ENCODE measurements at places on chromosomes 7 and 10. TPM values are rescaled to one million over a fixed set of nuclear protein-coding genes. Genes with fewer than 3 reads are reported as not detected.
A peak's percentile ranks its signal among the peaks of the same experiment; 100 is the strongest.

DNA sequence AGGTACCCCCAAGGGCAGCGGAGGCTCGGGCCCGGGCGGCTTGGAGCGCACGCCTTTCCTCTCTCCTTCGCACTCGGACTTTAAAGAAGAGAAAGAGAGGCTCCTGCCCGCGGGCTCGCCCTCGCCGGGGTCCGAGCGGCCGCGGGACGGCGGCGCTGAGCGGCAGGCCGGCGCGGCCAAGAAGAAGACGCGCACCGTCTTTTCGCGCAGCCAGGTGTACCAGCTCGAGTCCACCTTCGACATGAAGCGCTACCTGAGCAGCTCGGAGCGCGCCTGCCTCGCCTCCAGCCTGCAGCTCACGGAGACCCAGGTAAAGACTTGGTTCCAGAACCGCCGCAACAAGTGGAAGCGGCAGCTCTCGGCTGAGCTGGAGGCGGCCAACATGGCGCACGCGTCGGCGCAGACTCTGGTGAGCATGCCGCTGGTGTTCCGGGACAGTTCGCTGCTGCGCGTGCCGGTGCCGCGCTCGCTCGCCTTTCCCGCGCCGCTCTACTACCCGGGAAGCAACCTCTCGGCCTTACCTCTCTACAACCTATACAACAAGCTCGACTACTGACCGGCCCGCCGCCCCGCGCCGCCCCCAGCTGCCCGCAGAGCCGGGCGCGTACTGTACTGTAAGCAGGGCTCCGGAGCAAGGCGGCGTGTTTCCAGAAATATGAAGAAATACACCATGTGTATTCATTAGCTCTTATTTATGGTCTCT is 1.8 kb downstream of the HMX2 start:
- no peak overlapping the region for H3K4me3 ChIP-seq
- DNase-seq: no peak
- H3K36me3 ChIP-seq: no peaks in the 10 kb centered on the region
- H3K4me1 ChIP-seq: peaks cover 13% of the 10 kb centered on the region
- H3K27ac ChIP-seq: no peak overlapping the region

GRCh38 chr7:42694894-42695507 is 216.9 kb downstream of the C7orf25 start:
- DNase-seq: no peak
- H3K36me3 ChIP-seq: no peaks in the 10 kb centered on the region
- no peak overlapping the region for H3K27ac ChIP-seq
- H3K4me1 ChIP-seq: no peaks in the 10 kb centered on the region
- no peaks in the 10 kb centered on the region for H3K27me3 ChIP-seq
- H3K4me3 ChIP-seq: no peak overlapping the region

DNA sequence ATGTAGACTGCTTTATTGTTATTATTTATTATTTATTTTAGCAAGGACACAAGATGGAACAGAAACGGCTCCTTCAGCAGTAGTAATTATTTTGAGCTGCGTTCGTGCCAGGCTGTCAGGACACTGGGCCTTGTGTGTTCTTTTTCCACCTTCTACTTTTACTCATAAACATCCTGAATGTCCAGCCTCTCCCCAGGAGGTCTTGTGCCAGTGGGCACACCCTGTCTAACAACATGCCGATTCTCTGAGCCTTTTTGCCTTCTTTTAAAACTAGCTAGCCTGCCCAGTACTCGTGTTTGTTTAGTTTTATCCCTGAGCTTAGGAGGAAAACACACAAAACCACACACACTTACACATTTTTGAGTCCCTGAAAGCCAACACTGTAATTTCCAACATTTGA is 1.2 kb downstream of the SCIN start:
- DNase-seq: no peak
- H3K27ac ChIP-seq: no peak overlapping the region
- H3K36me3 ChIP-seq: no peaks in the 10 kb centered on the region
- no peaks in the 10 kb centered on the region for H3K4me1 ChIP-seq
- H3K4me3 ChIP-seq: no peak overlapping the region
- no peaks in the 10 kb centered on the region for H3K27me3 ChIP-seq

- H3K36me3 ChIP-seq: peaks cover 7% of the 10 kb centered on the region
- H3K27ac ChIP-seq: peak overlapping the region; percentile 58
- DNase-seq: no peak
- H3K27me3 ChIP-seq: no peaks in the 10 kb centered on the region
These were observed 871 bp downstream of the POP7 start for GRCh38 chr7:100706672-100707311.

The COL17A1 gene
- total RNA-seq: not detected

DNA sequence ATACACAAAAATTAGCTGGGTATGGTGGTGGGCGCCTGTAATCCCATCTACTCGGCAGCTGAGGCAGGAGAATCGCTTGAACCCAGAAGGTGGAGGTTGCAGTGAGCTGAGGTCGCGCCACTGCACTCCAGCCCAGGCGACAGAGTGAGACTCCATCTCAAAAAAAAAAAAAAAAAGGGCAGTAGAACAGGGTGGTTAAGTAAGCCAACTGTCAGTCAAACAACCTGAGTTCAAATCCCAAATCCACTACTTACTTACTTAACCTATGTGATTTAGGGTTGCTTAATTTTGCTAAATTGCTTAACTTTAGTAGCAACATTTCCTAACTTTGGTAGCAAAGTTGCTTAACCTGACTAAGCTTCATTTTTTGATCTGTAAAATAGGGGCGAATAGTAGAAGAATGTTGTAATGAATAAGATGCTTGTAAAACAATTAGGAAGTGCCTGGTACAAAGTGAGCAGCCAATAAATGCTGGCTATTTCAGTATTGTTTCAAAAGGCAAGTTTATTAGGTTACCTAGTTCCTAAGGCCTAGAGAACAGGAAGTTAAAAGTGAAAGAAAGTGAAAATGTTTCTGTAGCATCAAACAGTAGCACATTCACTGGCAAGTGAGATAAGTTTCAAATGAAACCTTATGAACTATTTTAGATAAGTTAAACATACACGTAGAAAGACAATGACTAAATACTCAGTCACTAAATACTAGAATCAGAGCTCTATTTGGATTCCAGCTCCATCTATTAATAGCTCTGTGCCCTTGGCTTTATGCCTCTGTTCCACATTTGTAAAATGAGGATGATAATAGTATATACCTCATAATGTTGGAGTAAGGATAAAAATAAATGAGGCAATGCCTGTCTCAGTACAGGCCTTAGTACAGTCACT is 64.3 kb downstream of the HOXA1 start:
- H3K27me3 ChIP-seq: no peaks in the 10 kb centered on the region
- no peak overlapping the region for H3K4me3 ChIP-seq
- H3K36me3 ChIP-seq: no peaks in the 10 kb centered on the region
- peak; percentile 51 for DNase-seq
- H3K4me1 ChIP-seq: peaks cover 15% of the 10 kb centered on the region

- no peaks in the 10 kb centered on the region for H3K36me3 ChIP-seq
- H3K4me1 ChIP-seq: no peaks in the 10 kb centered on the region
- no peak for DNase-seq
- no peak overlapping the region for H3K4me3 ChIP-seq
These were observed 6.5 kb upstream of the SDK1 start for GRCh38 chr7:3294432-3295100.

GRCh38 chr10:75938380-75939122 is 507.1 kb downstream of the LRMDA start:
- H3K27ac ChIP-seq: no peak overlapping the region
- H3K4me1 ChIP-seq: no peaks in the 10 kb centered on the region
- no peak for DNase-seq

Measured in Karpas-422 (cell line).